ENCODE measurements at places on chromosomes 16 and 17. TPM values are rescaled to one million over a fixed set of nuclear protein-coding genes. Genes with fewer than 3 reads are reported as not detected.

DNA sequence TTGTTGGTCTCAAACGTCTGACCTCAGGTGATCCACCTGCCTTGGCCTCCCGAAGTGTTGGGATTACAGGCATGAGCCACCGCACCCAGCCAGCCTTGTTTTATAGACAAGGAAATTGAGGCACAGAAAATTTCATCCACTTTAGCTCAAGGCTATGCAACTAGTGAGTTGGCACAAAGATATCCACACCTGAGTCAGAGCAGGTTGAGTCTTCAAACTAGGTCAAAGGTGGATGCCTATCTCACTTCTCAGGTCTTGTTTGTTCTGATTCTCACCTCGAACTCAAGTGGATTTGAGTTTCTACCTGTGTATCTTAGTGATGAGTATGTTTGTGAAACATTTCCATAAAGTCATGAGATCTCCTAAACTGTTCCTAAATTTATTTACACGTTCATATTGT, 35.6 kb upstream of the GAS7 start:
- DNase-seq, result no peak

- DNase-seq, result no peak
These were observed 2.0 kb upstream of the GRIN2C start for GRCh38 chr17:74861662-74862107.

RHOT1 gene
- 25.9 TPM for total RNA-seq

G6PC1 gene
- not detected for total RNA-seq

PRSS36 gene
- total RNA-seq, result 0.34 TPM

HYDIN gene
- total RNA-seq, result 0.17 TPM

DNA sequence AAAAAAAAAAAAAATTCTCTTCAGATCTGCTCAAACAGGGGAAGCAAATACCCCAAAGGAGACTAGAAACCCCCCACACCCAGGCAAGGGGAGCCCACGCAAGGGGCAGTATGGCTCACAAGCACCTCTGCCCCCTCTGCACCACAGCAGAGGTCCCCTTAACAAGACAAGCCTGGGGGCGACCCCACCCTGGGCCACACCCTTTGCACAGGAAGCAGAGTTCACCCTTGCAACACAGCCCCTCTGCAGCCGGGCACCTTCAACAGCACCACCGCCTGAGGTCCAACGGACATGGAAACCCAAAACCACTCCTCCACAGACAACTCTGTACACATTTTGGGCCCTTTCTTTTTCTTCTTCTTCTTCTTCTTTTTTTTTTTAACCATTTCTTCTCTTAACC, 12.8 kb downstream of the AXIN1 start:
- no peak for DNase-seq

DNA sequence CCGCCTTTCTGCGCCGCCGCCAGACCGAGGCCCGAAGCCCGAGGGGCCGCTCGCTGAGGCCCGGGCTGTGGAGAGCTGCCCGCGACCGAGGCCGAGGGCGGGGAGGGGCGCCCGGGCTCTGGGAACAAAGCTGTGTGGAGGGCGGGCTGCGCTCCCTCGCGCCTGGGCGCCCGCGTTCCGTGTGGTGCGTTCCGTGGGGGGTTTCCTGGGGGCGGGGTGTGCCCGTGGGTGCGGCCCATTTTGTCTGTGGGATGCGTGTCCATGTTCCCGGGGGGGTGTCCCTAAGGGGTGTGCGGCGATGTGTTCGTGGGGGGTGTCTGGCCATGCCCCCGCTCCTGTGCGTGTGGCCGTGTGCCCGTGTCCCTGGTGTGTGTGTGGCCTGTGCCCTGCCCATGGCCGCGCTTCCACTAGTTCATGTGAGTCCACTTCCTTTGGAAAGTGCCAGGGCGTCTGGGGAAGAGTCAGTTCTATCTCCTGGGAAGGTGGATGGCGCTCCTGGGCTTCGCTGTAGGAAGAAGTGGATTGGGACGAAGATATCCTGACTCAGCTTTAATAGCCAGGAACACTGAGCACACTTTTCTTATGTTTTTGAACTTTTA, 520 bp downstream of the JPT2 start:
- DNase-seq, result peak; percentile 44

TLCD3B gene
- 1.6 TPM for total RNA-seq

TBC1D3C gene
- total RNA-seq, result 0.20 TPM

GRCh38 chr16:71629278-71630016, 3.5 kb downstream of the MARVELD3 start:
- no peak for DNase-seq

RAMP2 gene
- not detected for total RNA-seq

- no peak for DNase-seq
These were observed 49.5 kb upstream of the CCL1 start for GRCh38 chr17:34412534-34412933.

DNA sequence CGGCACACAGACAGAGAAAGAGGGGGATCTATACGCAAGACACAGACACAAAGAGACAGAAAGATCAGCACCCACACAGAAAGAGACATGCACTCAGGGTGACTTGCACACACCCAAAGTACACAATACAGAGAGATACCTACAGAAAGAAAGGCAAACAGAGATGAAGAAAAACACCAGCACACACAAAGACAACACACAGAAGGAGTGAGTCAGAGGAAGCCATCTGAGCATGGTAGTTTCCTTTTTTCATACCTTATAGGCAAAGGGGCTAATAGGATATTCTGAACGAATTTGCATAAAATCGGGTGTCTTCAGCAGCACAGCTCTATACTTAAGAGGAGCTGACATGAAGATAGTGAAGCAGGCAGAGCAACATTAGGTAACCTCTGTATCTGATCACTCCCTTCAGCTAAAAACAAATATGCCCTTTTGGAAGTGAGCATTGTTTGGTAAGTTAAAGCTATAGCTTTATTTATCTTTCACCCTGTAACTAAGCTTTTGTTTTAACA, 198.6 kb downstream of the AATF start:
- no peak for DNase-seq

CEMP1 gene
- total RNA-seq, result 0.23 TPM

- no peak for DNase-seq
These were observed 217.4 kb upstream of the PSMD7 start for GRCh38 chr16:74079232-74079586.

MYH1 gene
- total RNA-seq, result not detected

TSEN54 gene
- 65.9 TPM for total RNA-seq

DNA sequence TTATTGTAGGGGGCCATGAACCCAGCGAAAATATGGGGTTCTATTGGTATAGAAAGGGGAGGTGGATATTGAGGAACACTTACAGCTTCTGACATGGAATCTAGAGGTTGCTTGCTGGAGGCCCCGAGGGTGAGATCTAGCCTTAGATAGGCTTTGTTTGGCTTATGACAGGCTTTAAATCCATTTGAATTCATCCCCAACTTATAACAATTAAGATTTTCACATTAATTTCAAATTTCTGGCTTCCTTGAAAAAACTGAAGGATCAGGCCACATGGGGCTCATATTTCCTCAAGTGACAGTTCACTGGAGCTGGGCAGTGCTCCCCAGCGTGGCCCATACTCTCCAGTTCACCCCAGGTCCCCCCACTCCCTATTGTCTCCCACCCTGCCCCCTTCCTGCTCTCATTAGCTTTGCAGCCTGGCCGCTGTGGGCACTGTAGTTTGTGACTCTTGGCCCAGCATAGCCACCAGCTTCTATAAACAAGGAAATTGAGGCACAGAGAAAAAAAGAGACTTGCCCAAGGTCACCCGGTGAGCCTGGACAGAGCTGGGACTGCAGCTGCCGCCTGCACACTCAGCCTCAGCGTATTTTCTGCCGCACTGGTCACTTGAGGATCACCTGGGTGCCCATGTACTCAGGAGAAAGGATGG, 19.8 kb upstream of the ADGRG1 start:
- no peak for DNase-seq

PPM1E gene
- total RNA-seq, result 0.03 TPM

ACE gene
- total RNA-seq, result 0.59 TPM

GRCh38 chr17:29176558-29177351, 3.4 kb downstream of the MYO18A start:
- peak; percentile 22 for DNase-seq

PIMREG gene
- 8.0 TPM for total RNA-seq

DNA sequence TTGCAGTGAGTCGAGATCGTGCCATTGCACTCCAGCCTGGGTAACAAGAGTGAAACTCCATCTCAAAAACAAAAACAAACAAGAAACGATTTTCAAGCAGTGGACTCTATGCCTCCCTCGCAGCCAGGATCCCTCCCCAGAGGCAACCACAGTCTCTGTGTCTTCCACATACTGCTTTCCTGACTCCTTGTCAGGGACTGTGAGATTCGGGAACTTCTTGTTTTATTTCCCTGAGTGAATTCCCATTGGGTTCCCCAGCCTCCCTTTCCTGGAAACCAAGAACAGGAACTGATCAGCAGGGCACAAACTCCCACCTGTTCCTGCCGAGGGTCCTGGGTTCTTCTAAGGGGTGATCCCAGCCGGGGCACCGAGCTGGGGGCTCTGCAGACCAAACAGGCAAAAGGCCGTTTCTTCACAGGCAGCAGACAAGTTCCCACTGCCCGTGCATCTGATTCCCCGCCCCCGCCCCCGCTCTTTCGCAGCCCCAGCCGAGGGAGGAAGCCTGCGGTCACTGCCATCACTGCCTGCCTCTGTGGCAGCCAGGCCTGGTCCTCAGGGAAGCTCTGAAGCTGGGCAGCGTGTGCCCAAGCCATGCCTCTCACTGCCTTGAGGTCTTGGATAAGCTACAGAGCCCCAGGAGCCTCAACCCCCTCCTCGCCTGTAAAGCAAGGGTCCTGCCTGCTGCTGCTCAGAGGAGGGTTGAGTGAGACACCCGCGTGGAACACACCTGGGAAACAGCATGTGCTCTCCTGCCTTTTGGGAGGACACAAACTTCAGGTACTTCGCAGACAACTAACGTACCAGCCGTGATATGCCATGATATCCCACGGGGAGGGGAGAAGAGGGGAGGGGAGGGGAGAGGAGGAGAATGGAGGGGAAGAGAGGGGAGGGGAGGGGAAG, 5.5 kb upstream of the PIEZO1 start:
- no peak for DNase-seq

WDR90 gene
- 82.3 TPM for total RNA-seq

DNA sequence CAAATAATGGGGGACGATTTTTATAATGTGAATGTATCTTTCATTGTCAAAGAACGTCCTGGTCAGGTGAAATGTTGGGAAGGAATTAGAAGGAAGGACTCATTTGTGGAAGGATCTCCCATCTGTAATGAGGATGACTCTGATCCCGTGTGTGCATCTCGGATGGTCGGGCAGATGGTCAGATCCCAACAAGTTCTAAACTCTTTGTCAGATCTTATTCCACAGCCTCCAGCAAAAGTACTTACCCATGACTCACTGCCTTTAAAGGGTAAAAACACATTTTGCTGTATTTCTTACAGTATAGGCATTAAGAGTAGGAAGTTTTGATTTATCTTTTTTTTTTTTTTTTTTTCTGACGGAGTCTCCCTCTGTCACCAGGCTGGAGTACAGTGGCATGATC, 539 bp upstream of the KRTAP4-8 start:
- DNase-seq, result no peak

DNA sequence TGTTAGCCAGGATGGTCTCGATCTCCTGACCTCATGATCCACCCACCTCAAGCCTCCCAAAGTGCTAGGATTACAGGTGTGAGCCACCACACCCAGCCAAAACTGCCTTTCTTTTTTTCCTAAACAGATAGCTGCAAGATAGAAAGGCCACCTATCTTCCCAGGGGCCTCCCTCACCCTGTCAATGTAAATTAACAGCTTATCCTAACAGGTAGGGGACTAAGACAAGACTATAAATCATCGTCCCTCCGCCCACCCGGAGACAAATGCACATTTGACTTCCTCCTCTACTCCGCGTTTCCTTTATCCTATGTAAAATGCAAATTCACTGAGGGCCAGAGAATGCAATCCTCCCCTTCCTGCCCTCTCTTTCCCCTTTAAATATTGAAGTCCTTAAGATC, 71.4 kb downstream of the MARF1 start:
- no peak for DNase-seq

ADGRG1 gene
- total RNA-seq, result 6.4 TPM

NUPR1 gene
- total RNA-seq, result not detected

GRCh38 chr17:42518046-42518754, 17.8 kb upstream of the NAGLU start:
- no peak for DNase-seq

- DNase-seq, result no peak
These were observed 123.1 kb upstream of the MON1B start for GRCh38 chr16:77067900-77068299.

DNA sequence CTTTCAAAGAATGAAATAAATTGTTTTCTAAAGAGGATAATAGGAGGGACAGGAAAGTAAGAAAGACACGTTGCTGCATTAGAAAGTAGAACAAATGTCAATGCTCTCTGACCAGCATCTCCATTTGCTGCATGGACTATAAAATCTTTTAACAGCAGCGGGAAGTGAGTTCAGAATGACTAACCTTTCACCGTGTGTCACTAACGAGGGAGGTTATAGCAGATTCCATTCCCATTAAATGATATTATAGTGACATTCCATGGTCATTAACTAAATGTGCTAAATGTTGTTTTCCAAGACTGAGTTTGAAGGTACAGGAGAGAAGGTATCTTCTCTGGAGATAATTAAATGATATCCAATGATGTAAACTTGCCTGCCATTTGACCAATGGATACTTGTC, 127.1 kb upstream of the HS3ST3A1 start:
- DNase-seq, result no peak

ALDH3A1 gene
- not detected for total RNA-seq
